Amniotic stem cell (primary cell): ENCODE measurements at places on chromosomes 1 and 21.

- DNase-seq: no peak
Observed at GRCh38 chr1:239997515-239998311, 94.0 kb upstream of the FMN2 start.

- DNase-seq: no peak
Observed at GRCh38 chr1:38576241-38576640, 283.3 kb downstream of the RRAGC start.

DNA sequence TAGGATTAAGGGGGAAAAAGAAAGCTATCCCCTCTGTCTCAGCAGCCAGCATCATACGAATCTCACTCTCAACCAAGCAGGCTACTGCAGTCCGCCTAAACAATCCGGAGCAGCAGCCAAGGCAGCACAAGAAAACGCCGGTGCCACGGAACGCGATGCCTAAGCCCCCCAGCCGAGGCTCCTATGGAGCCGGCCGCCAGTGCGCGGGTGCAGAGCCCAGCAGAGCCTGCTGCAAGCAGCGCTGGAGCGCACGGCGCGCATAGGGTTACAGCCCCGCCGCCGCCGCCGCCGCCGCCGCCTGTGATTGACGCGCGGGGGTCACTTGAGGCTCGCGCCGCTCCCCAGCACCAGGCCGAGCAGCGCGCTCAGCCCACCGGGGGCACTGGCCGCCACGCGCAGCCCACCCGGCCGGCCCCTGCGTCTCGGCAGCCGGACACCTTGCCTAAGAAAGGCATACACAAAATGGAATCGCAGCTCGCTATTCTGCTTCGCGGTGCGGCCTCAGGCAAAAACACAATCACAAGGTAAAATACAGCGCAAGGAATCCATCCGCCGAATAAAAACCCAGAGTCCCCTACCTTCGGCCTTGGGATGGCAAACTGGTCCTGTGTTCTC, 780 bp downstream of the HIVEP3 start:
- DNase-seq: no peak

- DNase-seq: no peak
Observed at GRCh38 chr1:201715801-201716741, 112.9 kb upstream of the IPO9 start.

DNA sequence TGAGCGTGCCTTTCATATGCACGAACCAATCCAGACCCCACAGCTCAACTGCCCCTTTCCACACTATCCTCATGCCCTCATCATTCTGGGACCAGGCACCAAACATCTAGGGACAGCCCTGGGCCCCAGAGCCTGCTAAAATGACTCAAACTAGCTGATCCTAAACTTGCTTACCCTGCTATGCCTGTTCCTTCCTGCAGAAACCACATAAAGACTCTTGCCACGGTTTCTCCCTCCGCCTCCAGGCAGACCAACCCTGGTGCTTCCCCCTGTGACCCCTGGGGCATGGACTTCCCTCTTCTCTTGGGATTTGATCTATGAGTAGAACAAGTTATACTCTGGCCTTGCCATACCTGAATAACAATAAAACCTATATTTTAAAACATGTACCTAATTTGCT, 138.0 kb upstream of the CD34 start:
- DNase-seq: no peak

DNA sequence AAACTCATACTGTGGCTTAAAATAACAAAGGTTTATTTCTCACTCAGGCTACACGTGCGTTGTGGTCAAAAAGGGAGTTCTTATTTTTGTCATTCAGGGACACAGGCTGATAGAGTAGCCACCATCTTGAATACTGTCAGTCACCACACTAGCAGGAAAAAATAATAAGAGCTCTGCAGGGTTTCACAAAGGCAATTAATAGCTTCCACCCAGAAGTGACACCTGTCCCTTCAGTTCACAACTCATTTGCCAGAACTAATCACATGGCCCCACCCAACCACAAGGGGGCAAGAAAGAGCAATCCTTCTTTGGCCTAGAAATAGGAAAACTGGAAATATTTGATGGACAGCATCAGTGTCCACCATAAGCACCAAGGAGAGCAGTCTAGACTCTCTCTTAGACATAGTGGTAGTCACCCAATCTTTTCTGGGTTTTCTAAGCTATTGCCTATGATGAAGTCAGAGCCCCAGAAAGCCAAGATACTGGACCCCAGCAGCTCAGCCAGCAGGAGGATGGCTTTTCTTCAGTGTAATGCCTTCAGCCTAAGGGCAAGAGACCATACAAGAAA, 8.2 kb downstream of the HAPLN2 start:
- DNase-seq: no peak

GRCh38 chr1:240709676-240710075, 97.7 kb upstream of the GREM2 start:
- DNase-seq: no peak

DNA sequence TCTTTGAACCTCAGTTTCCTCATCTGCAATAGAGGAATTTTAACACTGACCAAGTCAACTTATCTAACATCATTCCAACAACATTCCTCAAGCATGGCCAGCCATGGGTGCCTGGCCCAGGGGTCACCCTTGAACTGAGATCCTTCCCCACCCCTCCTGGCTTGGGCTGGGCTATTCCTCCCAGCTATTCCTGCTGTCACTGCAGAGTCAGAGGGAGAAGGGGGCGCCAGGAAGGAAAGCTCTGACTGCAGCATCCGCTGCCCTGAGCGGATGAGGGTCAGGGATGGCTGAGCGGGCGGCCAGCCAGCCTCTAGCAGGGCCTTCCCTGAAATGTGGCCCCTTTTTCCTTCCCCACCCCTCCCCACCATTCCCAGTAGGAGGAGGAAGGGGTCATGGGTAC, 3.1 kb downstream of the TINAGL1 start:
- no peak for DNase-seq

DNA sequence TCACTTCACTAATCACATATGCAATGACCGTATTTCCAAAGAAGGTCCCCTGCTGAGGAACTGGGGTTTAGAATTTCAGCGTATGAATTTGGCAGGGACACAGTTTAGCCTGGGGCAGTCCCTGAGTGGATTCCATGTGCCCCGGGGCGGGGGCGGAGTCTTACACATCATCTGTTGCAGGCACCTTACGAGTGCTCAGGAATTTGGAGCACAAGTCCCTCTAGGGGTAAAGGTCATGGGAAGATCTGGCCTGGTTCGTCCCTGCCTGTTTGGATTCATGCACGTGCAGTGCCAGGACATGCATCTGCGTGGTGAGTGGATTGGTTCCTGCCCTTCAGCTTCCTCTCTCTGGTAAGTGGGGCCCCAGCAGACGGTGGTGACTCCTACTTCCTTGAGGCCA, 208.3 kb upstream of the C1orf174 start:
- DNase-seq: no peak

DNA sequence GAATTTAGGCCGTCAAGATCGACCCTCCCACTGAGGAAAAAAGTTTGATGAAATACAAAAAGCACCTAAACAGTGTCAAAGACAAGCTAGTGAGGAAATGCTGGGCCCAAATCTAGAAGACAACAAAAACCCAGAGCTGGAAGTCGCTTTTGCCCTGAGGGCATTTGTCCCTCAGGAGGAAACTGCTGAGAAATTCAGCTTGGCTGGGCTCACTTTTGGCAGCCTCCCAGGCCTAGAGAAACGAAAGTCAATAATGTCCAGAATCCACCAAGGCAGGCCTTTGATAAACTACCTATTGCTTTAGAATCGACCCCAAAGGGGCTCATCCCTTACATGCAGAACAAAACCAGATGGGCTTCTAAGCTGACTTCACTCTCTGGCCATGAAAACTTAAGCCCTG, 38.9 kb downstream of the SYT2 start:
- no peak for DNase-seq

- DNase-seq: peak; percentile 79
Observed at GRCh38 chr1:245874942-245875580, 632.0 kb downstream of the SMYD3 start.
